ENCODE measurements at places on chromosomes 1 and 21.

- DNase-seq: no peak
These were observed 478 bp downstream of the RIT1 start for GRCh38 chr1:155910621-155911121.

DNA sequence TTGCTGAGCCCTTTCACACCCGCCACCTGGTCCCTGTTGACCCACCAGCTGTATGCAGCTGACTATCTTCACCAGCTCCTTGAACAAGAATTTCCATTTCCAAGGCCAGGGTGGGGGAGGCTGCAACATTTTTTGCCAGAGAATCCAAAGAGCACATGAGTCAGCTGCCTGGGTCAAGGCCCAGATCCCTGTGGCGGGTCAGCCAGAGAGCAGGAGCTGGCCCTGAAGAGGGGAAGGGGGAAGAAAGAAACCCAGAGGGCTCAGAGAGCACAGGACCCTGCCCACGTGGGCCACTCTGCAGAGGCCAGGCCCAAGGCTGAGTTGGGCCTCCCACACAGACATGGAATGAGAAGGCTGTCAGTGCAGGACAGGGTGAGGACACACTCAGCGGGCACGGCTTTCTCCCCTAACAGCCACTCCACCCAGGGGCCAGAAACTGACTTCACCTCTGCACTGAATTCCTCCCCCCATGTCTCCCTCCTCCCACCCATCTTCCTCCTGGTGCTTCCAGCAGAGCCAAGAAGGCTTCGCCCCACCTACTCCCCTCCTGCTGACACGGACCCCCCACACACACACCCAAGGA is 28.9 kb downstream of the S100A6 start:
- no peak for DNase-seq

- no peak for DNase-seq
These were observed 20.4 kb downstream of the KCNN3 start for GRCh38 chr1:154849645-154850131.

DNA sequence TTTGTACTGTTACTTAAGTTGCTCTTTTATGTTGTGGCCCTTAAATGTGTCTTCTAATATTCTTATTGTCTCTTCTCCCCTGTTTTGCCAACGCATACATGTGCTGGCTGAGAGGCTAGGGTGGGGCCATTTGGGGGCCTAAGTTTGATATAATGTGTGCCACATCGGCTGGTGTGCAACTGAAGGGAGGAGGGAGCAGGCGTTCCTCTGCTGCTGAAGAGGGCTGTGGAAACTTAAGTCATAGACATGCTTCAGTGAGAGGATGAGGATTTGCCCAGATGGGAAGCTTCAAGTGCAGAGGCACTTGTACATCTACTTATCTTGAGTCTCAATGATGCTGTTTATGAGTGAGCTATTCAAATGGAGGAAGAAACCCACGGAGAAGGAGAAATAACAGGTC is 630.6 kb downstream of the LMO4 start:
- DNase-seq: no peak

GRCh38 chr1:12505231-12505630 is 112.8 kb downstream of the DHRS3 start:
- DNase-seq: no peak

GRCh38 chr1:231411036-231411531 is 11.0 kb downstream of the EGLN1 start:
- DNase-seq: no peak

- DNase-seq: no peak
These were observed 33.0 kb downstream of the APP start for GRCh38 chr21:26137379-26138060.

GRCh38 chr1:4345094-4345493 is 309.3 kb upstream of the AJAP1 start:
- DNase-seq: no peak

DNA sequence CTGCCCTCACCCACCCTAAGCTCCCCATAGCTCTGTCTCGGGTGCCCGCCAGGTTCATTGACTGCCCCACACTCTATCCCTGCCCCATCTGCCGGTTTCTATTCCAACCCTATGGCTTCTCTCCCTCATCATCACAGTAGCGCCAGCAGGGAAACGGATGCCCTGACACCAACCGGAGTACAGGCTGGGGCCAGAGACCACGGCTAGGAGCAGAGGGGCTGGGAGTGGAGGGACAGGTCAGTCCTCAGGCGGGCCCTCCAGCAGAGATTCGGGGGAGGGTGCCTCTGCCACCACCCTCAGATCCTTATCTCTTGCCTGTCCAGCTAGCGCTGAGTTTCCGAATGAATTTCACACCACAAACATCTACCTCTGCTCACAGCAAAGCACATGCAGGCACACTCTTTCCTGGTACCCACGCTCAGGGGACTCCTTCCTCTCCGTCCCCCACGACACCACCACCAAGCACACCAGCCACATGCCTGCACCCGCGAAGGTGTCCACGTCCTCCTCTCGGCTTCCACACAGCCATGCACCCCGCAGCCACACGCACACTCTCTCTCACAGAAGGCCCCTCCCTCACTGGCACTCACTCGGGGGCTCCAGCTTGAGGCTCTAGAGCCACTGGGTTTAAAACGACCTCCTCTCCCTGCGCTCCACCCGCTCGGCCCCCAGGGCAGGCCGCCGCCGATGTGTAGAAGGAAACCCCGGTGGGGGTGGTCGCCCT is 7.2 kb downstream of the TAL1 start:
- DNase-seq: no peak

DNA sequence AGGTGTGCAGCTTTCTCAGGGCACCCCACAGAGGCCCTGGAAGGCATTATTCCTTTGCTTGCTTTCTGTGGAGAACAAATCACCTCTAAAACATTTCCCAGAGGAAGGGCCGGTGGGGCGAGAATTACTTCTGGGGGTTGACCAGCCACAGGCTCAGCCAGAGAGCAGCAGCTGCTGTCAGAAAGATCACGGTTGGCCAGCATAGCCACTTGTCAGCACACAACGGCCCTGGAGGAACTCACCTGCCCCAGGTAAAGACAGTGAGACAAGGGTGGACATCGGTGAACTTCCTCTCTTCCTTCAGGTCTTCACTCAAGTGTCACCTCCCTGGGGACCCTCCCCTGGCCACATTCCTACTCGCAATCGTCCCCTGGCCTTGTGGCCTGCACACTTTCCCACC is 69.5 kb upstream of the CLDN14 start:
- no peak for DNase-seq

DNA sequence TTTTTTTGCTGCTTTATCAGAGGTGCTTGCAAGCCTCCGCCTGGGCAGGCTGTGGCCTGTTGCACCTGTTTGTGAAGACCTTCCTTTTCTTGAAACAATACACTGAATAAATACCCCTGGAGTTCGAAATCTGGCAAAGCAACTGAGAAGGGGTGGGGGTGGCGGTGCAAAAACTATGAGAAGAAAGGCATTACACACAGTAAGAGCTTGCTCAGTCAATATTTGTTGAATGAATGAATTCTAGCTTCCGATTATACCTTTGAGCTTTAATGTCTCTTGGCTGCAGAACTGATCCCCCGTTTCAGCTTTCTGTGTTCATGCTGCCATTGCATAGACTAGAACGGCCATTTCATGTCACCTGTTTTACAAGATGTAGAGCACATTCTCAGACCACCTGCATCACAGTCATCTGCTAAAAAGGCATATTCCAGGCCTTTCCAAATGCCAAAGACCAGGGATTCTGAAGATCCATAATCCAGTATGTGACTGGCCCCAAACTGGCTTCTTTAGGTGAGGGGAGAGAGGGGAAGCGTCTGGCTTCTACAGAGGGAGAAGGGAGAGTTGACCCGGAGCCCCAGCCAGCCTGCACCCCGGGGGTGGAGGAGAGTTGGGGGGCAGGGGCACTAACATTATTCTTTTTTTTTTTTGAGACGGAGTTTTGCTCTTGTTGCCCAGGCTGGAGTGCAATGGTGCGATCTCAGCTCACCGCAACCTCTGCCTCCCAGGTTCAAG is 111.5 kb downstream of the ETS2 start:
- no peak for DNase-seq

DNA sequence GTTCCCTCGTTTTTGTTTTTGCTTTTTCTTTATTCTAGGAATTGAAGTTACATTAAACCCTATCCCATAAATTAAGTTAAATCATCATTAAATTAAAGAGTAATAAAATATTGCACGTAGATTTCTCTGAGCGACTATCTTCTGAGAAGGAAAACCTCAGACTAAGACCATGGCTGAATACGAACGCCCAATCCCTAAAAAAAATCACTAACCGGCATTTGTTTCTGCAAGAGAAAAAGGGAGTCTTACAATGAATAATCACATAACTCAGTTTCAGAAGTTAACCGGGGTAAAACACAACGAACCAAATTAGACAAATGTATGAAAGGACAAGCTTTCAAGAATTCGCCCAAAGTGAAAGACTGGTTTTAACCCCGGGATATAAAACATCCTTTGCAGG is 1.3 kb downstream of the PIK3R3 start:
- DNase-seq: no peak

- peak; percentile 68 for DNase-seq
These were observed at the start of gene IRF6 for GRCh38 chr1:209805875-209806760. TSS of gene IRF6 (minus strand) at chr1:209806142. CDS start at chr1:209801413, 4,729 bp downstream.

DNA sequence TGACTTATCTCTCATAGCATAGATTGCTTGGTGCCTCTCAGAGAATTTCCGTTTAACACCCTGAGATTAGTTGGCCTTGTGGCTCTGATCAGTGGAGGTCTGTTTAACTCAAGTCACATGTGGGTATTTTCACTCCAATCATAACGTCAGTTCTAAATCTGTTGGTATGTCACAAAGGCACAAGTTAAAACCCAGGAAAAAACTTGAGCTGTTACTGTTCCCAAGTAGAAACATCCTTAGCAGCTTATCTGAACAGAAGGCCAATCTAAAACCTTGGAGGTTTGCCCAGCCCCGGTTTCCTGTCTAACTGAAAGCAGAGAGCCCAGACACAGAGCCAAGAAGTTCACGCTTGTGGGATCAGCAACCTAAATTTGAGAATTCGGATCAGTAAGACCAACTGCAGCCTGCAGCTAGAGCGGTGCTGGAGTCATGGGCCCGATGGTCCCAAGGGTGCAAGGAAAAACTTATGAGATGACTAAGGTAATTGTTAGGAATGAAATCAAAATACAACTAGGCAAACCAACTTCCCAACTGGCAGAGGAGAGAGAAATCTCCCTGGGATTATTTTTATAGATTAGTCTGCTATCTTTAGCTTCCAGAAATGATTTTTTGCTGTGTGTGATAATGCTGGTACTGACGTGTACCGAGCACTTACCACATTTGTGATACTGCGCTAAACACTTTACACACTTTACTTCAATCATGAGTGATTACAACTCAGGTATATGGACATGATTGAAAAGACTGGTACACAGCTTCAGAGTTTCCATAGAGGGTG is 90.2 kb upstream of the C1orf21 start:
- DNase-seq: no peak

- no peak for DNase-seq
These were observed 27.1 kb downstream of the FTCD start for GRCh38 chr21:46128106-46128932.

GRCh38 chr1:29451368-29451892 is 215.1 kb downstream of the PTPRU start:
- no peak for DNase-seq

DNA sequence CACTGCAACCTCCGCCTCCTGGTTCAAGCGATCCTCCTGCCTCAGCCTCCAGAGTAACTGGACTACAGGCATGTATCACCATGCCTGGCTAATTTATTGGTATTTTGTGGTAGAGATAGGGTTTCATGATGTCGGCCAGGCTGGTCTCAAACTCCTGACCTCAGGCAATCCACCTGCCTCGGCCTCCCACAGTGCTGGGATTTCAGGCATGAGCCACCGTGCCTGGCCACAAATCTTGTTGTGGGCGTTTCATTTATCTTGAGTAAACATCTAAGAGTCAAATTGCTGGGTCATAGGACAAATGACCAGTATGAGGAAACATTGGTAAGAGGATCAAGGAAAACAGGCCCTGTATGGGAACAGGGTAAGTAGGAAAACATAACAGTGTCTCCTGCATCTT is 17.9 kb downstream of the TMEM200B start:
- no peak for DNase-seq

GRCh38 chr1:53722025-53722424 is 16.9 kb downstream of the GLIS1 start:
- DNase-seq: no peak

DNA sequence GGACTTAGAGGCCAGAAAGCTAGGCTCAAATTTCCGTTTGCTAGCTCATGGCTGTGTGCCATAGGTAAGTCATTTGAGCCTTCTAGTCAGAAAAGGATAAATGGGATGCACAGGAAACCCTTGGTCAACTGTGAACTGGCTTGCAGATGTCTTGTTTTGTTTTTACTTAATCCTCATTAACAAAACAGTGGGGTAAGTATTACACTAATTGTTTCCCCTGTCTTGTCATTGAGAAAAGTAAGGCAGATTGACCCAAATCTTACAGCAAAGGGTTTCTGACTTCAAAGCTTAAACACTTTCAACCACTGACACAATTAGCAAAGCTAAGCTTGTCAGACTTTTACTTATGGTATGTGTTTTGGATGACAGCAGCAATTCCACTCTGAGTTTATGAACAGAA is 291.3 kb downstream of the NTNG1 start:
- no peak for DNase-seq

GRCh38 chr21:29189353-29189752 is 58.9 kb downstream of the MAP3K7CL start:
- no peak for DNase-seq

DNA sequence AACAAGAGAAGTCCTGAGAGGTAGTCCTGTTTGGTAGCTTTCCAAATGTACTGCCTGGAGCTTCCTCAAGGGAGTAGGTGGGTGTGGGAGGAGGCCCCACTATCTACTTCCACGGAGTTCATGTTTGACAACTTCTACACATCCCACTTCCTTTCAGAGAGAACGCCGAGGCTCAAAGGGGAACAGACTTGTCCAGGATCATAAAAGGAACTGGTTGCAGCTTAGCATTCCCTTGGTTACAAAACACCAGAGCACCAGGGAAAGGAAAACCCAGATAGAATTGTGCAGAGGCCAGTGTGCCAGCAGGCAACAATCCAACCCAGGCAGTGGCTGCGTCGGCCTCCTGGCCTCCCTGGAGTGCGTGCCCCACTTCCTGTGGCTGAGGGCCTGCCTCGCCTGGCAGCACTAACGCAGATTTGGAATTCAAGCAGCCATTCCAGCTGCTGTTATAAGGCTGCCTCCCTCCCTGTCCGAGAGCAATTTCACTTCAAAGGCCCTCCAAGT is 4.2 kb upstream of the RAP1GAP start:
- no peak for DNase-seq

- DNase-seq: no peak
These were observed 601 bp downstream of the UBE2G2 start for GRCh38 chr21:44800971-44801467.

- no peak for DNase-seq
These were observed 119.6 kb downstream of the IER5 start for GRCh38 chr1:181208083-181208482.

All from activated gamma-delta T cell (primary cell).